ENCODE measurements at places on chromosomes 5 and 9.

- peak; percentile 63 for DNase-seq
Observed at GRCh38 chr5:74257645-74258313, 382.7 kb downstream of the ENC1 start.

- no peak for DNase-seq
Observed at GRCh38 chr9:129467739-129468666, 152.9 kb downstream of the C9orf50 start.

- DNase-seq = no peak
Observed at GRCh38 chr5:143613329-143613728, 198.6 kb upstream of the HMHB1 start.

DNA sequence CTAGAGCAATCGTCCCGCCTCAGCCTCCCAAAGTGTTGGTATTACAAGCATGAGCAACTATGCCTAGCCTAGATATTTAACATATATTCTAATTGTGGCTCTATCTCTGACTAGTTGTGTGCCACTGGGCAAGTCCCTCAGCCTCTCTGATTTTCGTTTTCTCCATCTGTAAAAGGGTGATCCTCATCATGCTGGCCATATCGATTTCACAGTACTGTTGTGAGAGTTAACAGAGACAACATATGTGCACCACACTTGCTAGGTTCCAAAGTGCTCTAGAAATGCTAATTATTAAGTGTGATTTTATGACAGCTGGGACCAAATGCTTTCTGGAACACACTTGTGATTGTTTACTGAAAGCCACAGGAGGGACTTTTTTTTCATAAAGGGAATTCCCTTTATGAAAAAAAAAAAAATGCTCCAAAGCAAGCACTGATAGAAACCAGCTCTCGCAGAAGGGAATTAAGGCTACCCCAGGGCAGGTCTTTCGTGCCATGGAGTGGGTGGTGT lies 78.5 kb upstream of the EPB41L4B start:
- no peak for DNase-seq

DNA sequence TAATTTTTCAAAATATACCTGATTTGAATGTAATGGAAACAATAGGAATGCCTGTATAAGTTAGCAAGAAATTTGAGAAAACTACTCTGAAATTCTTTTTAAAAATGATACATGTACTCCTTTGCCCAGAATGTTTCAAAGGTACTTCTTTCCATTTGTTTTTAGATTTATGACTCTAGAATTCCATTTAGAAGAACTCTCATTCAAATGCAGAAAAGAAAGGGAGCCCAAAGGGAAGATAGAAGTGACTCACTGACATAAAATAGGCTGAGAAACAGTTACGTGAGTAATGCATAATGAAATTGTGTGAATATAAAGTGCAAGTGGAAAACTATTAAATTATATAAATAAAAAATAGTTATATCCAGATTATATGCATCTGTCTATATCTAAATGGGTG lies 926.3 kb downstream of the TAF11L14 start:
- no peak for DNase-seq

DNA sequence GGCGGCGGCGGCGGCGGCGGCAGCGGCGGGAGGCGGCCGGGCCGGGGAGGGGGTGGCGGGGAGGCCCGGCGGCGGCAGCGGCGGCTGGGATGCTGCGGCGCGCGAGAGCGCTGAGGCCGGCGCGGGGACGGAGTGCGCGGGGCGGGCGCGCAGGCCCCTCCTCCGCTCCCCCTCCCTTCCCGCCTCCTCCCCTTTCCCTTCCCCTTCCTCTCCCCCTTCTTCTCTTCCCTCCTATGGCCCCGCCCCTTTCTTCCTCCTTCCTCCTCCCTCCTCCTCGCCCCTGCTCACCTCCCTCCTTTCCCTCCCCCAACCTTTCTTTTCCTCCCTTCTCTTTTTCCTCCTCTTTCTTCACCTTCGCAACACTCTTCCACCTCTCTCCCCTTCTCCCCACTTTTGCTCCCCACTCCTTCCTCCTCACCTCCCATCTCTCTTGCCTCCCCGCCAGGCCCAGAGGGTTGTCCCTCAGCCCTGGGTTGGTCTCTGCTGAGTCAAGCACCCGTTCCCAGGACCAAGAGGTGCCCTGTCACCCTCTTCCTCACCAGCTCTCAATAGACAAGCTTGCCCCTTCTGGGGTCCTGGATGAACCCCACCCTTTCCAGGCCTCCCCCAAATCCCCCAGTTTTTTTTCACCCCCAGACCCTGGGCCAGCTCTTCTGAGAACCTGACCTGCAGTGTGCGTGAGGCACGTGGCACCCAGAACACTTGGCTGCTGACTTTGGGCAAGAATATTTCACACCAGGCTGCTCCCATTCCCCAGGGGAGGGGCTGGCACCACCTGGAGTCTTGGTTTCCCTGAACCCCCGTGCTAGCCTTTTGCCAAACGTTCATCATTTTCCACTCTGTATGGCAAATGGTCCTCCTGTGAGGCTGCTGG lies at the start of gene SEMA4D:
SEMA4D (minus strand) TSS at position 136 of the 874 bp plus-strand sequence. CDS start 92,657 bp downstream, outside the sequence.
- DNase-seq = peak; percentile 74

DNA sequence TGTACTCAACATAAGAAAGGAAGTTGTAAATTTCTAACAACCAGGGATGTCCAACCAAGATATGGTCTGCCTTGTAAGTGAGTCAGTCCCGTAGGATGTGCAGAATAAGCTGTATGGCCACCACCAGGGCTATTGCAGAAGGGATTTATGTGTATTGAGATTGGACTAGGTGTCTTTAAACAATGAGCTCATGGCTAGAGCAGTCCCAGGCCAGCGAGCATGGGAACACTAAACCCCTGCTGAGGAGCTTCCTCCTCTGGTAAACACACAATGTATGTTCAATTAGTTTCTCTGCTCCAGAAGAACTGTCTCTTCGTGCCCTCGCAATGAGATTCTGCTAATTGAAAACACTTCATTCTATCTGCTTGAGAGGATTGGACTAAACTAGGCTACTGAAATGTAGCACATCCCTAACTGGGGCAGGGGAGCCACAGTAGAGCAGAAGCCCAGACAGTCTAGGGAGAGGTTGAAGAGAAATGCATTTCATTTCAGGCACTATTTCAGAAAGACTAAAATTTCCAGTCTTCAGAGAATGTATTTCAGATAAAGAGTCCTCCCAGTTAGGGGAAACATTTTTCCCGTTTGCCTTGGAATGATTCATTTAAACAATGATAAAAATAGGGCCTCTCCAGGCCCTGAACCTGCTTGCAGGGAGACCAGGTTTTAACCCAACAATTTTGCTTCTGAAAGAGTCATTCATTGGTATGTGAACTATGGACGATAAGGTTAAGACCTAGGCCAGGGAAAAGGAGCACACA lies 154.7 kb downstream of the FAM114A2 start:
- DNase-seq = no peak

DNA sequence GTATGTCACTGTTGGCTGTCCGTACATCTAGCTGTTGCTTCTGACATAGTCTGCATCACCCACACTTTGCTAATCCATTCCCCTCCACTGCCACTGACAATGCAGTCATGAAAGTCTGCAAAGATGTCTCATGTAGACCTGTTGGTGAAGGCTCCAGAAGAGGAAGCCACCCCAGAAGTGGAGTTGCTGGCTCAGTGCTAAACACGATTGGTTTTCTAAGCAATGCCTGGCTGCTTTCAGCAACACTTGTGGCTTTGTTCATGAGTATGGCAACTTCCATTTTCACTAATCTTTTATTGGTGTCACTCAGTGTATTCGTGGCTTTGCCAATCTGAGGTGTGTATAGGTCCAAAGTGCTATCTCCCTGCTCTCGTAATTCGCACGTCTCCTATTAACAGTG lies 288.1 kb downstream of the GADD45G start:
- DNase-seq = peak; percentile 31

DNA sequence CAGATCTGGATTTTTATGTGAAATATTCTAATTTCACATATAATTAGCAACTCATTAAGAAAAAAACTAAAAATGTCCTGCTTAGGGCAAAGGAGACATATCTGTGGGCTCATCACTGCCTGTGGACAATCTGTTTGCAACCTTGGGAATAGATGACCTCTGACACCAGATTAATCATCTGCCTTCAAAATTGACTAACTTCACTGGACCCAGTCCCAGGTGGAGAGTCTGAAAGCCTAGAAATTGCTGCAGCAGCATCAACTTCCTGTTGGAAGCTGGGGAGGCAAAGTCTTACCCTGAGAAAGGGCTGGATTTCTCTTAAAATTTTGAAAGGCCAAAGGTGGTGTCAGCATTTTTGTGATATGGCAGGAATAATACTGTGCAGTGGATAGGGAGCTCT lies 76.3 kb upstream of the TNC start:
- no peak for DNase-seq

- DNase-seq = no peak
Observed at GRCh38 chr5:125138266-125138665, 391.8 kb upstream of the ZNF608 start.

GRCh38 chr5:177507596-177508220 lies 1.9 kb downstream of the DOK3 start:
- peak; percentile 42 for DNase-seq

GRCh38 chr9:132201139-132201538 lies 39.3 kb downstream of the NTNG2 start:
- DNase-seq = no peak

DNA sequence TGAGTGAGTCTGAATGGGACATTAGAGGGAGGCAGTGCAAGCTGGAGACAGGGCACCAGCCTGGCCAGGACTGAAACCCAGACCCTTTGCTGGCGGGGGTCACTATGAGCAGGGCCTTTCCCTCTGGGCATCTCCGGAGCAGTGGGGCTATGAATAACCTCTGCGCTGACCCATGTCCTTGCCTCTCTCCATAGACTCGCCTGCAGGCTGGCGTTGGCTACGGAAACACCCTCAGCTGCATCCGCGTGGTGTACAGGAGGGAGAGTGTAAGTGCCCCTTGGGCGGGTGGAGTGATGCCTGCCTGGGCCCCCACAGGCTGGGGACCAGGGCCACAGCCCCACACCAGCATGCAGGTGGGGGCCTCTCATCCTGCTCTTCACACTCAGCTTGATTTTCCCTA lies 15.8 kb downstream of the SLC25A48 start:
- no peak for DNase-seq

DNA sequence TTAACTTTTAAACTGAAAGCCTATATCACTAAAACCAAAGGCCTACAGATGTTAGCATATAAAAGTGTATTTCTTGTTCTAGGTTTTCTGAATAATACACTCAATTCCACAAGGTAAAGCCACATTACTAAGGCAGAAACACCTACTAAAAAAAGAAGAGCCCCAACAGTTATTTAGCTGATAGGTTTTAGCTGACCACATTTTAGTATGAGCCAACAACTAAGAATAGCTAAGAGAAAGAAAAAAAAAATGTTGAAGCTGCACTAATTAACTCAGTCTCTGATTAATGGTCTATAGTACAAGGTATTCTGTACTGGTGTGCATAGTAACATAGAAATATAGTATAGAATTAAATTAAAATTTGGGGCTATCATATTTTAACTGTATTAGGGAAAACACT lies 23.5 kb downstream of the ZFR start:
- peak; percentile 4 for DNase-seq

GRCh38 chr5:29662876-29663275 lies 1530.6 kb upstream of the CDH6 start:
- no peak for DNase-seq

DNA sequence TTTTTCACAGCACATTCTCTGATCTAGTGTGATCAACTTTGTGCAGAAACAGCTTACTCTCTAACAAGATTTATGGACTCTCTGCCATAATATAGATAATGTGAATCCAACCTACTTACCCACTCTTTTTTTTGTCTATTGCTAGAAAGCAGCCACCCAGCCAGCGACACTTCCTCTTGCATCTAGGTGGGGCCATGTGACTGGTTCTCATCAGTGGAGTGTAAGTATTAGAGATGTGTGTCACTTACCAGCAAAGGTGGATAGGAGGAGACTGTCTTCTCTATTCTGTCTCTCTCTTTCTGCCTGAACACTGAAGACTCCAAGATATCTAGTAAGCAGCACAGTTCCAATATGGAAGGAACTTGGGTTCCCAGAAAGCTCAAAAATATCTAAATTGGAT lies 174.8 kb downstream of the MCTP1 start:
- peak; percentile 11 for DNase-seq

- no peak for DNase-seq
Observed at GRCh38 chr5:54281960-54282692, 28.2 kb downstream of the ARL15 start.

DNA sequence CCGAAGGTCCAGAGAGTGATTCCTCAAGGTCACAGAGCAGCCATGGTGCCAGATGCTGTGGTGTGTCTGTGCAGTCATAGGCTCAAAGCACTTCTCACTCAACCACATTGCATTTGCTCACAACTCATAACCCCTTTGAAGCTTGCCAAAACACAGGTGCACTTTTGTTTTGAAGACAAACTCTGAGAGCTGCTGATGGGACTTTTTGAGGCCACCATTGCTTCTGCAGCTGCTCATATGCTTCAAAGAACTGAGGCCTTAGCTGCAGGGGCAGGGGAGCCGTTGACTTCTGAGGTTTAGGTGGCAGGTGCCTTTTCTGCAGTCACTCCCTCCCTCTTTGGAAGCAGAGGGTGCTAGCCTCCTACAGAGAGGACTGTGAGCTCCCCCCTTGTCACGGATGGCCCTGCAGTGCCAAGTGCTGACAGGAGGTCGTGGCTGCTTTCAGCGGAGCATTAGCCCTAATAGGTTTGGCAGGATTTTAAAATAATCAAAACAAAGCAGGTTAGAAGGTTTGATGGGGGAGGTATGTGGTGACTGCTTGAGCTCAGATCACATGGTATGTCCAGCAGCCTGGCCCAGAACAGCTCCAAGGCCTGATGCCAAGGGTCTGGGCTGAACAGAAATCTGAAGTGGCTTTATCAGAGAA lies 232.1 kb downstream of the MAN2A1 start:
- no peak for DNase-seq

- no peak for DNase-seq
Observed at GRCh38 chr9:118984607-118985006, 384.6 kb downstream of the BRINP1 start.

DNA sequence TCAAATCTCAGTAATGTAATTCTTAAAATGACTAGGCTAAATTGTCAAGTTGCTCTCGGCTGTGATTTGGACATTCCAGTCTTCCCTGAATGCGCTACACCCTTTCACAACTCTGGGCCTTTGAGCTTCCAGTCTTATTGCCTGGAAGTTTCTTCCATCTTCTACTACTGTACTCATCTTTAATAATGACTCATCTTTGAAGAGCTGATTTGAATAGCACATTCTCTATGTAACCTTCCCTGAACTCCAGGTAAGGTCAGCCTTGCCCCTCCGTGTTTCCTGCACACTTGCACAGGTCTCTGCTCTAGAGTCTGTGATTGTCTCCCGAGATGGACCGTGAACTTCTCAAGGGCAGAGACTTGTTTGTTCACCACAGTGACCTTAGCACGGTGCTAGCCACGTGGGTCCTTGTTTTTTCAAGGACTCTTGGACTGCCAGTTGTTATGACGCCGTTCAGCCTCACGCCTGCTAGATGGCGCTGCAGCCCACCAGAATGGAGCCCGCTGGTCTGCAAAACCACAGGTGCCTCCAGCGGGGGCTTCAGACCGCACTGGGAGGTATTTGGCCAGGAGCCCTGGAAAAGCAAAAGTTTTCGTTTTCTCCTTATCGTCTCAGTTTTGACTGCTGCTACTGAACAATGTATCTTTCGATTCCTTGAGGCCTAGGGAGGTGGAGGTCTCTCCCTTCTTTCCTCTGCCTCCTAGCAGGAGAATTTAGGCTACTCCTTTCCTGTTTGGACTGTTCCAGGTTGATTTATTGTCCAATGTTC lies 44.4 kb downstream of the SEC61B start:
- DNase-seq = peak; percentile 17
